ENCODE measurements at places on chromosomes 11 and 22.

DNA sequence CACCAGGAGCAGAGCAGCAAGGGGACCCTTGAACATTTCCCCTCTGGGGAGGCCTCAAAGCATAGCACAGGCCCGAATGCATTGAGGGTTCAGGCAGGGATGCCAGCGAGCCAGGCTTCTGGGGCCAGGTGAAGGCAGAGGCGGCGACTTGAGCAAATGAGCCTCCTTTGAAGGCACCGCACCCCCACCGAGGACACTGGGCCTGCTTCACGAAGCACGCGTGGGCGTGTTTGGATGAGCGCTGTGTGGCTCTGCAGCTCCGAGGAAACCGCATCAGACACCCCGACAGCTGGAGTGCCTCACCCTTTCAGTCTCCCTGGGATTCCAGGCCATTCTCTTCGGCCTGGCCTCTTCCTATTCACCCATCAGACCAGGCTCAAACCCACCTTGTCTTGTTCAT, 301.8 kb downstream of the NTM start:
- DNase-seq = no peak

- no peak for DNase-seq
Observed at GRCh38 chr22:25602916-25603315, 38.4 kb downstream of the GRK3 start.

DNA sequence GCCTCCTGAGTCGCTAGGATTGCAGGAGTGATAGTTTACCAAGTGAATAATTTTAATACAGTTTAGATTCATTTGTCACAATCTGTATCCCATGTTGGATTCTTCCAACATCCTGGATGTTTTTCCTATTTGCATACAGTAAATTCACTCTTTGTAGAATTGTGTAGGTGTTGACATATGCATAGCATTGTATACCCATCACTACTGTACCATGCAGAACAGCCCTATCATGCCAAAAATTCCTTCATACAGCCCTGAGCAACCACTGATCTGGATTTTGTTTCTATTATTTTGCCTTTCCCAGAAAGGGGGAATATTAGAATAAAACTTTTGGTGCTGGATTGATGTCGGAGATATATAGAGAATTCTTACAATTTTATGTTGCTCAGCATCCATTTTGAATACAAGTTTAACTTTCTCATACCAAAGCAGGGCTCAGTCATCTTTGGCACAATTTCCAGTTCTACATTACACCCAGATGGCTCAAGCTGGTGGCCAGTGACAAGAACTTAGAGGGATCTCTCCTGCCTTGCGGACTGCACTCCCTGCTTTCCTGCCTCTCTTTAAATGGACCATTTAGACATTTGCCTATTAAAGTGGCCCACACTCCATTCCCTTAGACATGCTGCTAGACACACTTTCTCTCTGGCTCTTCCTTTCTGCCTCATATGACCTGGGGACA, 45.4 kb upstream of the CFAP300 start:
- DNase-seq = no peak

DNA sequence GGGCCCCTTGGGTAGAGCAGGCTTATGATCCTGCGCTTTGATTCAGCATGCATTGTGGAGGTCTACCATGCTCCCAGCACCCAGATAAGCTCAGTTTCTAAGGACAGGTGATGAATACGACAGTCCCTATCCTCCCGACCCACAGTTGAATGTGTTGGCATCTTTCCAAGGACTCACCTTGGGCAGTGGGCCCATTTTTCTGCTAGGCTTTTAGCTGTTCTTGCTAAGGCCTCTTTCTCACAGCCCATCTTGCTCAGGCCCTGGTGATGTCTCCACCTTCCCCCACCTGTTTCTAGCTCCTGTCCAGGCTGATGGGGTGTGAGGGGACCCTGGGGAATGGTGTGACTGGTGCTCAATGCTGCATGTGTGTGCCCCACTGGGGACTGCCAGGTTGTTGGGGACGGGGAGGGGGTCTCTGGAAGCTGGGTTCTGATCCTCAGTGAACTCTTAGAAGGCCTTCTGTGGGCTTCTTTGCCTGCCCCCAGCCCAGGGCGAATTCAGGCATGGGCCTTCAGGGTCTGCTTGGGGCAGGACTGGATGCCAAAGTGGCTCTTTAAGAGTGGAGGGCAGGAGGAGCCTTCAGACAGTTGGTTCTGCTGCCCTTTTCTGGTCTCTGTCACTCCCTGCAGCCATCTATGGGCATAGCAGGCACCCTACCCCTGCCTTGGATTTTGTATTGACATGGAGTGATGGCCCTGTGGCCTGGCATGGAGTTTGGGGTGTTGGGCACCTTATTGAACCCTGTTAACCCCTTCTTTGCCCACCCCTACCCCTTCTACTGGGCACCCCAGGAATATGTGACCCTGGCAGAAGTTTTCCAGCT, 33.1 kb downstream of the PHLDB1 start:
- no peak for DNase-seq

DNA sequence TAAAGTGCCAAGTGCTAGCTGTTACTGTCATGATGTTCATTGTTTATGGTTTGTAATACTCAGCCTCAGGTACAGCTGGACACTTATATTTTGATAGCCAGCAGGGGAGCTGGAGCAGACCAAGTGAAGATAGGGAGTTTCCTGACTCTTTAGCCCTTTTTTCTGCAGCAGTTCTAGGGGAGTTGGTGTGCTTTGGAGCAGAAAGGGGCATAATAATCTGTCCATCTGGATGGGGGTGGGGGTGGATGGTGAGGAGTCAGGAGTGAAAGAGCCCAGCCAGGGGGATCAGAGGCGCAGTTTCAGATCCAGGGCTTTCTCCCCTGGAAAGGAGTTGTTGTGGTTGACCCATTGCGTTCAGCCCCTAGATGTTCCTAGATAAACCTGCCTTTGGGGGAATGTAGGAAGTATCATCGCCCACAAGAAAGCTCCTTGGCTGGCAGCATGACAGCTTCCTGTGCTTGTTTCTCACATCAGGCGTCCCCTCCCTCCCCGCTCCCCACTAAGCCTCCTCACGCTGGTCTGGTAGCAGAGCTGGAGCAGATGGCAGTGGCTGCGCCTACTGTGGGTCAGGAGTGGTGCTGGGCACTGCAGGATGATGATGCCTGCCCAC, 41.9 kb downstream of the MED15 start:
- no peak for DNase-seq

DNA sequence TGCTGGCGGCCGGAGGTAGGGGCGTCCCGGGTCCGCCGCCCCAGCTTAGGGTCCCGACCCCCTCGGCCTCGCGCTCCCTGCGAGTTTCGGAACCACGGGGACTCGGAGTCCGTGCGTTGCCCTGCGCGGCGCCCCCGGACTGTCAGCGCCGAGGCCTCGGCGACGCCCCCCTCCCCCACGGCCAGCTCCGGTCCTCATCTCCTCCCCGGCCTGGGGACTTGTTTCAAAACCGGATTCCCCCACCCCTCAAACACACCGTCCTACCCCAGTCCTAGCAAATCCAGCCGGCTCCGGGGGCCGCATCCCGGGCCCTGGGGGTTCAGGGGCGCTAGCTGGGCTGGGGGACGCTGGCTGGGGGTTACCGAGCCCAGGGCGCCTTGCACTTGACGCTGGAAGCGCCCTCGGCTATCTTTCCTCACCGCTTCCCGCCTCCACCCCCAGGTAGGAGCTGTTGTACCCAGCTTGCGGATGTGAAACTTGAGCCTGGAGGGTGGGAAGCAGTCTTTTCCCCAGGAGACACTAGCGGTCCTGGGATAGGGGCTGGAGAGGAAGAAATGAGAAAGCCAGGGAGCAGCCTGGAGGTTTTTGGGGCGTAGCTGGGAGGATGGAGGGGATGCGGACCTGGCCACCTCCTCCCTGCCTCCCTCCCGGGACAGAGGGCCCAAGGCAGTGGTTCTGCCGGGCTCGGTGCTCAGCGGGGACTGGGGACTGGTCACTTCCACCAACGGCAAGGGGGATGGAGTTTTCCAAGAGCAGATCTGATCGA, 550 bp downstream of the FBLN1 start:
- no peak for DNase-seq

GRCh38 chr11:86365546-86365945, 9.1 kb upstream of the CCDC81 start:
- DNase-seq = no peak

DNA sequence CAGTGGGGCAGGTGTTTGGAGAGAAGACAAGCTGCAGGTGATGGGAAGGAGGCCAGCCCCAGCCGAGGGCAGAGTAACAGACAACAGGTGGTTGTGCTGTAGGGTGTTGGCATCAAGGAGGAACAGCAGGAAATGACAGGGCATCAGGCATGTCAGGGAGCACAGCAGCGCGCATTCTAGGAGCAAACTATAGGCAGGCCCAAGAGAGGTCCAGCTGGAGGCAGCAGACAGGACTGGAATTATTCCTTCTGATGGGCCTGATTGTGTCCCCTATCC, 13.6 kb downstream of the ADM start:
- no peak for DNase-seq

DNA sequence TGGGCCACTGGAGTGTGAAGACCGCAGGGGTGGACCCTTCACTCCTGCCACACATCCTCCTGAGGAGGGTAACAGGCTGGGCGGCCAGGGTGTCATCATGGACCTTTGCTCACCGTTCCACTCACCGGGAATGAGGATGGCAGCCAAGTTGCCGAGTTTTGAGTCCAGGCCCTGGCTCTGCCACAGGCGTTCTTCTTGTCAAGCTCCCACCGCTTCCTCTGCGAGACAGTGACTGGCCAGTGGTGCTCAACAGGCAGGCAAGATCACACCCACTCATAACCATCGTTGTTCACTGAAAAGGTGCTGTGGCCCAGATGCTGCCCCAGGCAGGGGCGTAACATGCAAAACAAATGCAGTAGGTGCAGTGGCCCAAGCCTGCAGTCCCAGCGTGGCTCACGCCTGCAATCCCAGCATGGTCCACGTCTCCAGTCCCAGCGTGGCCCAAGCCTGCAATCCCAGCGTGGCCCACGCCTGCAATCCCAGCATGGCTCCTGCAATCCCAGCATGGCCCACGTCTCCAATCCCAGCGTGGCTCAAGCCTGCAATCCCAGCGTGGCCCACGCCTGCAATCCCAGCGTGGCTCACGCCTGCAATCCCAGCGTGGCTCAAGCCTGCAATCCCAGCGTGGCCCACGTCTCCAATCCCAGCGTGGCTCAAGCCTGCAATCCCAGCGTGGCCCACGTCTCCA, 5.0 kb upstream of the PANX2 start:
- no peak for DNase-seq

DNA sequence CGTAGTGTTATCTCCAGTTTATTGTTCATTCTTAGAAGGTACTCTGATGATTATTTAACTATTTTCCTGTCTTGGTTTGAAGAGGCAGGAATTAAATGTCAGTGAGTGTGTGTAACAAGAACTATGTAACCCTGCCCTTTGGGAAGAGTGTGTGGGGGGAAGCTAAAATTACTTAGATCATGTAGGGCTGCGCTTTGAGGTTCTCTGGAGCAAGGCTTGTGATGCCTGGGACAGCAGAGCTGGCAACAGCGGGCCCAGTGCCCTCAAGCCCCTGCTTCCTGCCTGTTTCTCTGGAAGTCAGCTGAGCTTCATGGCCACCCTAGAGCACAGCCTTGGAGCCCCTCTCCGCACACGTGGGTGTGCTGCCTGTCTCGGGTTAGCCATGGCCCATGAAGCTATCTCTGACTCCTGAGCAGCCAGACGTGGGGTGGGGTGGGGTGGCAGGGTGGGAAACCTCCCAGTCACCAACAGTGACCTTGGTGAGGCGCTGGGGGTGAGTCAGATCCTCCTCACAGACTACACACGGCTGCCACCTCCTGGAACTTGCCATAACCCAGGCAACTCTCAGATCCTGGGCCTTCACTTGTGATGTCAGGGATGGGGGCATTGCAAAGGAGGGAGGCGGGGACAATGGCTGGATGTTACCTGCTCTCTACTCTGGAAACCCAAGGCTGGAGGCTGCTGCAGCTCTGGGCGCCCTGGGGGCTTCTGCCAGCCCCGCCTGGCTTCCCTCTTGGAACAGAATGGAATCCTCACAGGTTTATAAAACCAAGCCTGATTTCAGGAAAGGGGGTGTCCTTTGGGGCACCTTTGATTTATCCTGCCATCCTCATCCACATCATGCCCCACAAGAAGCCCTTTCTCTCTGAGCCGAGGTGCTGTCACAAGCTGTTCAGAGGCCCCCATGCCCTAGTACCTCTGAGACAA, 88.6 kb downstream of the SNX19 start:
- DNase-seq = no peak

- no peak for DNase-seq
Observed at GRCh38 chr22:32587449-32587848, 112.8 kb downstream of the FBXO7 start.

GRCh38 chr11:94060401-94060800, 39.2 kb downstream of the HEPHL1 start:
- DNase-seq = no peak

GRCh38 chr22:34812631-34813030, 253.3 kb upstream of the ISX start:
- DNase-seq = no peak

DNA sequence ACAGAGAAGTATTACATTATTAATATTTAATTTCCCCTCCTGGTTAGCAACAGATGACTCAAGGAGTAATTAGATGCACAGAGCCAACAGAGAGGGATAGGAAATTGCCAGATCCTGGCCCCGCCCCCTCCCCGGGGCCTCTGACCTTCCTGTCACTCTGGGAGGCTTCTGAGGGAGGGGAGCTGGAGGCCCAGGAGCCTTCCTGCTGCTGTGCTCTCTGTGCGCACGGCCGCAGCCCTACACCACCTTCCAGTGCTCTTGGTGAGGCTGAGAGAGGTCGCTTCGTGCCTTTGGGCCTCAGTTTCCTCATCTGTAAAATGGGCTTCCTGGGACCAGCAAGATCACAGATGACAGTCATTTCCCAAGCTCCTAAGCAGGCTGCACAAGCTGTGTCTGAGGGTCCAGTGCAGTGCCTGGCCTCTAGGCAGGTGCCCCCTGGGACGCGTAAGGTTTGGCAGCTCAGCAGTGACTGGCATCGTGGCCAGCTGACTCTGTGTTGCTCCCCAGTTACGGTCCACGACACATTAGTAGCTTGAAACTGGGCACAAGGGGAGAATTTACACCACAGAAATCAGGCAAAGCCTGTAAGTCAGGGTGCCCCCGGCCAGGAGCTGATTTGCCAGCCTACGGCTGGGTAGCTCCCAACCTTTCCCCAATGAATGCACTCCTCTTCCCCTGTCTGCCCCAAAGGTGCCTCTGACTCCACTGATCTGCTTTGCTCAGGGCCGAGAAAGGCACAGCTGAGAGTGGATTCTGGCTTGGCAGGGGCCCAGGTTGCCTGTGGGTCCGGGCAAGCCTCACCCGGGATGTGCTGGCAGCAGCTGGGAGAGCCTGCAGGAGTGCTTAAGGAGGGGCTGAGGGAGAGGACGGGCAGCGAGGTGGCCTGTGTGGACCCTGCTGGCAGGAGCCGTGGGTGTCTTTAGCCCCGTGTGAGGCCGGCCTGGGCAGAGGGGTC, 2.3 kb downstream of the ADORA2A start:
- DNase-seq = peak; percentile 86

- no peak for DNase-seq
Observed at GRCh38 chr11:45161252-45162063, 15.0 kb downstream of the PRDM11 start.

GRCh38 chr11:43504316-43504950, 145.7 kb downstream of the TTC17 start:
- no peak for DNase-seq

GRCh38 chr11:122895563-122895962, 13.0 kb downstream of the JHY start:
- no peak for DNase-seq

- DNase-seq = no peak
Observed at GRCh38 chr11:44334356-44335004, 24.5 kb upstream of the ALX4 start.

- no peak for DNase-seq
Observed at GRCh38 chr11:119785131-119785530, 56.1 kb upstream of the NECTIN1 start.

GRCh38 chr11:65141896-65142494, 7.7 kb upstream of the SYVN1 start:
- DNase-seq = no peak
